Immature natural killer cell (primary cell): ENCODE measurements at places on chromosomes 13 and 19.
A peak's percentile ranks its signal among the peaks of the same experiment; 100 is the strongest.

DNA sequence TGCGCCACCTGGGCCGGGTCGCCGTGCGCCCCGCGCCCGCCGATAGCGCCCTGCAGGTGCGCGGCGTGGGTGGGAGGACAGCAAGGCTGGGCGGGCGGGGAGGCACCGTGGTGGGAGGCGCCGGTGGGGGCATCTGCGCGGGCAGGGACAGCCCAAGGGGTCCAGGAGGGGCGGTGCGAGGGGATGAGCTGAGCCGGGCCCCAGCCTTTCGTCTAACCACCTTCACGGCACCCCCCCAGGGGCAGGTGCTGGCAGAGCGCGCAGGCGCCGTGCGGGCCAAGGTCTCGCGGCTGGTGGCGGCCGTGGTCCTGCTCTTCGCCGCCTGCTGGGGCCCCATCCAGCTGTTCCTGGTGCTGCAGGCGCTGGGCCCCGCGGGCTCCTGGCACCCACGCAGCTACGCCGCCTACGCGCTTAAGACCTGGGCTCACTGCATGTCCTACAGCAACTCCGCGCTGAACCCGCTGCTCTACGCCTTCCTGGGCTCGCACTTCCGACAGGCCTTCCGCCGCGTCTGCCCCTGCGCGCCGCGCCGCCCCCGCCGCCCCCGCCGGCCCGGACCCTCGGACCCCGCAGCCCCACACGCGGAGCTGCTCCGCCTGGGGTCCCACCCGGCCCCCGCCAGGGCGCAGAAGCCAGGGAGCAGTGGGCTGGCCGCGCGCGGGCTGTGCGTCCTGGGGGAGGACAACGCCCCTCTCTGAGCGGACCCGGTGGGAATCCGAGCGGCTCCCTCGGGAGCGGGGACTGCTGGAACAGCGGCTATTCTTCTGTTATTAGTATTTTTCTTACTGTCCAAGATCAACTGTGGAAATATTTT, 3.1 kb downstream of the KISS1R start:
- DNase-seq = no peak

DNA sequence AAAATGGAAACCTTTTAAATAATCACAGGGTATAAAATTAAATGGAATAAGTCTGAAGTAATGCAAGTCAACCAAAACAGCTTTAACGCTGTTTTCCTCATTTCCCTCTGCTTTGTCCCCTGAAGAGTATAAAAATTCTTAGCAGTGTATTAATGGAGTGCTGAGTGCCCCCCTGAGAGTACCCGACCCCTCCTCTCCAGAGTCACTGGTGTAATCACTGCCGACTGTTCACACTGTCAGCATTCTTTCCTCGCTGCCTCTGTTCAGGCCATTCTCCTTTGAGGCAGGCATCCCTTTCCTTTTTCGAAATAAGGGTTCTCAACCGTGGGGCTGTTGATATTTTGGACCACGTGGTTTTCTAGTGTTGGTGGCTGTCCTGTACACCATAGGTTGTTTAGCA, 146.9 kb upstream of the SLC10A2 start:
- DNase-seq = no peak

GRCh38 chr13:40762849-40763248, 8.1 kb downstream of the MRPS31 start:
- DNase-seq = no peak

GRCh38 chr19:15866636-15867035, 31.2 kb downstream of the CYP4F2 start:
- DNase-seq = no peak

DNA sequence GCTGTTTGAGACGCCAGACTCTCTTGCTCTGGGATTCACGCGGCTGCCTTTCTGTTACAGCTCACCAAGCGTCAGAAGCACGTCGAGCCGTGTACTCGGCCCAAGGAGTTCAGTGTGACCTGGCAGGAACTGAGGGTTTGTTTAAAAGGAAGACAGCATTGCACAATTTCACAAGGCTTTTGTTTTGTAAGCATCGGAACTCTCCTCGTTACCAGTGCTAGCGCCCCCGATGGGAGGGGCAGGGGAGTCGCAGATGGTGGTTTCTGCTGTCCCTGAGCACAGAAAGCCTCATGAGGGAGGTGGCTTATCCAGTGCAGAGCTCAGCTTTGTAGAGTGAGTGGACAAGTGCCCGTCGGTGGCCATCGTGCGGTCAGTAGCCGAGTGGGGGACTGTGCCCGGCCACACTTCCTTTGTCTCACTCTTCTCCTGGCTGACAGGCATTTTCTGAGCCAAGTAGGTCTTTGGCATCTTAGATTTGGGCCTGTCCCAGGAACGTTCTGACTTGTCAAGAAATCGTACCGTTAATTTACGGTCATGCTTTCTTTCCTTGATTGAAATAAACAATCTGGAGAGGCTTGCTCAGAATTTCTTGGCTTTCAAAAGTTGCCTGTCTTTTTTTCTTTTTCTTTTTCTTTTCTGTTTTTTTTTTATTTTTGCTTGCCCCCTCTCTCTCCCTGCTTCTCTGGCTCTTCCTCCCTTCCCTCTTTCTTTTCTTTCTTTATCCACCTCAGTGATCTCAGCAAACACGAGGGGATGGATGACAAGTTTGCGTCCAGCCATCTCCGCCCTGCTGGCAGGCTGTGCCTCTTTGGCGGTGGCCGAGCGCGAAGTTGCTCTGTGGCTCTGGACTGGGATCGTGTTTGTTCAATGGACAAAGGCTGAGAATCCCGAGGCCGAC, 7.7 kb downstream of the KDM4B start:
- DNase-seq = peak; percentile 64

GRCh38 chr19:30153326-30154210, 211.5 kb downstream of the URI1 start:
- no peak for DNase-seq

DNA sequence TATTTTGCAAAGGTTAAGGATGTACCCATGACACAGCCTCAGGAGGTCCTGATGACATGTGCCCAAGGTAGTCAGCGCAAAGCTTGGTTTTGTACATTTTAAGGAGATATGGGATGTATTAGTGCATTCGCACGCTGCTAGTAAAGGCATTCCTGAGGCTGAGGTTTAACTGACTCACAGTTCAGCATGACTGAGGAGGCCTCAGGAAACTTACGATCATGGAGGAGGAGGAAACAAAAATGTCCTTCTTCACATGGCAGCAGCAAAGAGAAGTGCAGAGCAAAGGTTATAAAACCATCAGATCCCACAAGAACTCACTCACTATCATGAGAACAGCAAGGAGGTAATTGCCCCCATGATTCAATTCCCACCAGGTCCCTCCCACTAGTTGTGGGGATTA, 1017.4 kb downstream of the EFNB2 start:
- no peak for DNase-seq

DNA sequence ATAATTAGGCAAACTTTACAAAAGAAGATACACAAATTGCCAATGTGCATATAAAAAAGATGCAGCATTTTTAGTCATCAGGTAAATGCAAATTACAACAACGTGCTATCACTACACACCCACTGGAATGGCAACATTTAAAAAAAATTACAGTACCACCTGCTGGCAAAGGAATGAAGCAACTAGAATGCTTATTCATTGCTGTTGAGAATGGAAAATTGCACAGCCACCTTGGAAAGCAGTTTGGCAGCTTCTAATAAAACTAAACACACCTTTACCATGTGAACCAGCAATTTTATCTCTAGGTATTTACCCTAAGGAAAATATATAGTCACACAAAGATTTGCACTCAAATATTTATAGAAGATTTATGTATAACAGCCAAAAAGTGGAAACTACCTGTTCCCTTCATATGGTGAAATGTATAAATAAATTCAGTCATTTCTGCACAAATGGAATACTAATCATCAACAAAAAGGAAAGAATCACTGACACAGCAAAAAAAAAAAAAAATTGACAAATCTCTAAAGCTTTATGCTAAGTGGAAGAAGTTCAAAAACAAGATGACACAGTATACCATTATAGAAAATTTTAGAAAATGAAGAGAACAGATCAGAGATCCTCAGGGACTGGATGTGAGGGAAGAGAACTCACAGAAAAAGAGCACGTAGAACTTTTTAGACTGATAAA, 30.3 kb downstream of the OXGR1 start:
- DNase-seq = no peak

DNA sequence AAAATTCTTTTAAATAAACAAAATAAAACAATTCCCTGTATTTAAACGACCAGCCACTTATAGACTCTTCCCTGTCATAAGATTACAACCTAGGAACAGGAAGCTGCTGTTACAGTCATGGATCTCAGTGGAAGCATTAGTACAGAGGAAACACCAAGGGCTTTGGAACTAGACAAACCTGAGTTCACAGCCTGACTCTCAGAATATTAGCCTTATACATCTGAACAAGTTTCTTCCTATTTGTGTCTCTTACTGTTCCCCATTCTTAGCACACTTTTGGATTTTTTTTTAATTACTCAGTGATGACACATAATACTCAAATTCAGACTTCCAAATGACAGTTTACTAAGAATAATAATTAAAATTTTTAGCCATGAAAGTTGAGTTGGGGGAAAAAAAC, 46.1 kb downstream of the ZDHHC20 start:
- DNase-seq = no peak

GRCh38 chr19:51116736-51117286, 7.9 kb upstream of the SIGLEC9 start:
- no peak for DNase-seq
